Head of caudate nucleus (tissue), 42 donors: ENCODE measurements at places on chromosomes 2 and 18.

GRCh38 chr2:72090271-72090720, 57.4 kb downstream of the CYP26B1 start:
- DNase-seq = no peak

DNA sequence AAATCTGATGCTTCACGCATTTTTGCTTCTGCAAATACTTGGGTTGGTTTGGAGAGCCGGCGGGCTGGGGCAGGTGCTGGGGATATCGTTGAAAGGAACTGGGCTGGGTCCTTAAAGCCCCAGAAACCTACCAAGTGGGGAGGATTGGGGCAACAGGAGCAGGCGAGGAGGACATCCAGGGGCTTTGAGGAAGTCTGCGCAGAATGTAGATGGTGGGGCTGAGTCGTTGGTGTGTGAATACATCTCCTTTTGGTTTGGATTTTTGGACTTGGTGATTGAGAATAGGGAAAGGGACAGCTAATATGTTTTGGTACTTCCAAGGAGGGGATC, 1.1 kb downstream of the DCC start:
- DNase-seq = no peak

DNA sequence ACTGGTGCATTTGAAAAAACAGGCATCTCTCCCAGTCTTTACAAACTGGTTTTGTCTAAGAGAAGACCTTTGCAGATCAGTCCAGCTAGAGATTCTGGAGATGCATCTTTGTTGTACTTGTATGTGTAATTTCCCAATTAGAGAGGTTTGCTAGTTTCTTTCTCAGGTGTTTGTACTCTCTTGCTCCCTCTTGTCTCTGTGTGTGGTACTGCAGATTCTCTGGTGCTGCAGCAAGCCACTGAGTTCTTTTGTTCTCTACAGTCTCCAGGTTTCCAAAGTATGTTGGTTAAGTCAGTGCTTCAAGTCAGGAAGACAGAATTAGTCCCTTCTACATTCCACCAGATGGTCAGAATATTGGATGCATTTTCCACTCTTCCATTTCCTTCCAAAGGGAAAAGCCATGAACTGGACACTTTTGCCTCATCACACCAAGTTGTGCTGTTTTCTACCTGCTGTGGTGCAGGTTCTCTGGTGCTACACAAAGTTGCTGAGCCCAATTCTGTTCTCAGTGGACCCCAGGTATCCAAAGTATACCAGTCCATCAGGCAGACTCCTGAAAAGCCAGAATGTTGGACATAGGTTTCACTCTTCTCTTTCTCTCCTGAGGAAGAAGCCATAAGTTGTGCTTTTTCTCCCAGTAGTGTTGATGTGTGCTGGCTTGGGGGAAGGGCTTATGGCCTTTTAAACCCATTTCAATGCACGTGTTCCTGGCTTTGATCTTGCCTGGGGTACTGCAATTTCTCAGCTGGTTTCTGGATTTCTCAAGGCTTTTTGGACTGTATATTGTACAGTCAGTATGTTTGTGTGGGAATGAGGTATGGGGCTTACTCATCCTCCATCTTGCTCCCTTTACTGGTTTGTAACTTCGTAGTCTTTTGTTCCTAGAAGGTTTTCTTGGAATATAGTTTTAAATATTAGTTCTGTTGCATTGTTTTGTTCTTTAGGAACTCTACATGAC, 29.8 kb downstream of the EPC2 start:
- DNase-seq = no peak

DNA sequence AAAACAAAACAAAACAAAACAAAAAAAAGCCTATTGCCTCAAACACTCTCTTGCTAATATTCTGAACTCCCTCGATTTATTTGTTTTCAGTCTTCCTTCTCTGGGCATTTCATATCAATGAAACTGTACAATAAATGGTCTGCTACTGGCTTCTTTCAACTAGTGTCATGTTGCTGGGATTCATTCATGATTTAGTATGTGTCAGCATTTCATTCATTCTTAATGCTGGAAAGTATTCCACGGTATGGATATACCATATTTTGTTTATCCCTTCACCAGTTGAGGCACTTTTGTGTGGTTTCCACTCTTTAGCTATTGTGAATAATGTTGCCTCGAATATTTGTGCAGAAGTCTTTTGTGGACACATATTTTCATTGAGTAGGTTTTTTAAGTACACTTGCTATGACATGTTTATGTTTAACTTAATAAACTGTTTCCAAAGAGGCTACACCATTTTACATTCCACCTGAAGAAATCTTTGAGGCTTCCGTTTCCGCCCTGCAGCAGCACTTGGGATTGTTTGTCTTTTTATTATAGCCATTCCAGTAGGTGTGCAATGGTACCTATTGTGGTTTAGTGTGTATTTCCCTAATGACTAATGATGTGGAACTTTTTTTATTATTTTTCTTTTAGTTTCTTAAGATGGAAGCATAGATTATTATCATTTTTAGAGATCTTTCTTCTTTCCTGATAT, 543.6 kb upstream of the SOX11 start:
- no peak for DNase-seq

DNA sequence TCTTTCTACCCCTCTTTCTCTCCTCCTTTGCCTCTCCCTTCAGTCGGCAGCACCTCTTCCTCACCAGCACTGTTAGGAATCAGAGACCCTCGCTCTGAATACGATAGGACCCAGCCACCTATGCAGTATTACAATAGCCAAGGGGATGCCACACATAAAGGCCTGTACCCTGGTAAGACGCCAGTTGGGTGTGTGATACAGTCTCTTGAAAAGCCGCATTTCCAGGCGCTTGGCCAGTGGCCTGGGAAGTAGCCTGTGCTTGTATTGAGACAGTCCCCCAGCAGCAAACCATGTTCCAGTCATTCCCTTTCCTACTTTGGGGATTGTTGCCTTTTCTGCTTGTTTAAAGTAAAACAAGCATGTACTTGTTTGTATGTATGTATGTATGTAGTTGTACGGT, 118.4 kb upstream of the DAPL1 start:
- DNase-seq = peak; percentile 57

GRCh38 chr18:54828986-54829385, 709 bp downstream of the RAB27B start:
- DNase-seq = no peak

DNA sequence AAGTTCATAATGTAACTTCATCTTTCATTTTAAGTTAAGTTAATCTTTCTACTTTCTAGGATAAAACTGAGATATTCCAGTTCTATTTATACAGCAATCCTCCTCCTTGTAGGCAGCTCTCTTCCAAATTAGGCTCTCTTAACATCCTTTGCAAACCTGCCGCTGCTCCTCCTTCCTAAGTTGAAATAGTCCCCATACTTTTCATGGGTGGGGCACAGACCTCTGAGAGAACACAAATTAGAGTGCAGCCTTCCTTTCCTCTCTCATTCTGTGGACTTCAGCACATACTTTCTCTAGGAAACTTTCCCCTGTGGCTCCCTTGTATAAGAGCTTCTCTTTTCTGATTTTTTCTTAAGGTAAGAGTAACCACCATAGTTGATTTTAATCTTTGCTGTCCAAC, 28.3 kb downstream of the TWSG1 start:
- no peak for DNase-seq

DNA sequence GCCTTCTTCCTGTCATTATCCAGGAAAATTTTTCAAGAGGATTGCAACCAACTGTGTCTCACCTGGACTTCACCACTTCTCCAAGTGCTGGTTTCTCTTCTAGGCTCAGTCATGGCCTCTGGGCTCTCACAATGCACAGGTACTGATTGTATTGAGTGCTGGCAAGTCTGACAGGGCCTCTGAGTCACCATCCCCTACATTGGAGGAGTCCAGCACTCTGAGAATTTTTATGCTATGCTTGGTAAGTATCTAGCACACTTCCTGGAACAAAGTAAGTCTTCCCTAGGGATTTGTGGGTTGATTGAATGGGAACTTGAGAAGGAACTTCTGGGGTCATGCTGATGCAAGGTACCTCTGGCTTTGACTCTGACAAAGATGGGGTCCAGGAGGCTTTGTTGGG, 147.2 kb upstream of the CELF4 start:
- no peak for DNase-seq

DNA sequence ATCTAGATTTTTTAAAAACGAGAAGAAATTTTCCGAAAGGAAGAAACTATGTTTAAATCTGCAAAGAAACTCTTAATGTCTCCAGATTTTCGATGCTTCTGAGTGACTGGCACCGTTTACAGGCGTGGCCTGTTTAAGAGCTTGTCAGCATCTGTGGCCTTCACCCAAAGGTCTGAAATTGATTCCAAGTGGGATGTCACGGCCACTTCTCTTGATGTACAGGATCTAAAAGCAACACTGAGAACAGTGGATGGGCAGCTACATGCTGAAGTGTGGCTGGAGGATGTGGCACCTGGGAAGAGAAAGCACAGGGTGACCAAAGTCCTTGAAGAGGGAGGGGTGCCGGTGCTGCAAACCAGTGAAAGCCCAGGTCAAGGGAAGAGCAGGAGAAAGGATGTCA, 28.0 kb downstream of the EMILIN2 start:
- DNase-seq = no peak

DNA sequence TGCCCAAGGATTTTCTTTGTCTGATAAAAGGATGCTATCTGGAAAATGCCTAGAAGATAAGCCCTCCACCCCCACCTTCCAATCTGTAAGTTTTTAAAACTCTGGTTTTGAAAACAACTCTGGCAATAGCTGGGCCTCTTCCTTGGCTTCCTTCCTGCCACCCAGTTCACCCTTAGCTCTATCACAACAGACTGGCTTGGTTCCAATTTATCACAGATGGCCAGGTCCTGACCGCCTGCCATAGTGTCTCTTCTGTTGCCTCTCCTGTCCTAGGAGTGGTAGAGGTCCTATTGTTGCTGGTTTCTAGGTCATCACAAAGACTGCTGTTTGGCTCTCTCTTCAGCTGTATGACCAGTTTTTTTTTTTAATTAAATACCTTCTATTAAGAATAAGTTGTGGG, 1727.9 kb upstream of the SLC39A10 start:
- no peak for DNase-seq
